Renal cortex interstitium (tissue), 15 donors: ENCODE measurements at places on chromosomes 12 and 14. TPM values are rescaled to one million over a fixed set of nuclear protein-coding genes. Genes with fewer than 3 reads are reported as not detected.

KRT6C gene
- polyA plus RNA-seq = not detected

SPIC gene
- polyA plus RNA-seq = not detected

DNA sequence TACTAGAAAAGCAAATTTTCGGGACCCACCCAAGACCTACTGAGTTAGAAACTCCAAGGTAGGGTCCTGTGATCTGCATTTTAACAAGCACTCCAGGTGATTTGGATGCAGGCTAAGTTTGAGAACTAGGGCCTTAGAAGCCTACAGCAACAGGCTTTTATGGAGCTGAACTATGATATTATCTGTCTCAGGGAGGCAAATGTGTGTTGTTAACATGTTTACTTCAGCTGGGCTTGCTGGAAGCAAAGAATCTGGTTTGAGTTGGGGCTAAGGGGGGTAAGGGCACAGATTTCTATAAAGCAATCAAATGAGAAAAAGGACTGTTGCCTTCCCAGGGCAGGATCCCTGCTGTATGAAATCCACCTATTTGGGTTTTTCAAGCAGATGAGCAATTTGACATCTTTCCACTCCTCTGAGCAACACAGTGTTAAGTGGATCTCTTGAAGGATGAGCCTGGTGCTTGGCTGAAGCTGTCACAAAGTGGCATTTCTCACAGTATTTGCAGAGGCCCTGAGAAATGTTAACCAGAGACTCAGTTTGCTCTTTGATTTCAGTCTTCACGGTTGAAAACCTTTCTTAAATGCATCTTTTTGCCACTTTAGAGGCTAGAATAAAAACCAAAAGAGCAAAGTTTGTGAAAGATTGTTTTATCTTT is 36.2 kb upstream of the SOCS2 start:
- no peak for DNase-seq

DNA sequence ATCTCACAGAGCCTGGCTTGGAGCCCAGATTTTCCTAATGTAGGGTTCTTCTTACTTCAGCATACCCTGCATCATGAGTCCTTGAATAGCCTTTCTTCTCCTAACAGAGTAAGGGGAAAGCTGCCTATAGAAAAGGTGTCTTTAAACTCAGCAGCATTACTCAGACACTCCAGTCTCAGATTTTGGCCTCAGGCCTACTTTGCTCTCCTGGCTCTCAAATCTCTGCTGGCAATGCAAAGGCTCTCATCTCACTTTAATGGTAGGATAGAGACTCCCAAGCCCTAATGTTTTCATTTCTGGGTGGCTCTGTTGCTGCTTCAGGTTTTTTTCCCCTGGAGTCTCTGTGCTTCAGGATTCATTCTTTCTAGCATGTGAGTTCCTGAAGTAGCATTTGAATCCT is 9.1 kb upstream of the NKX2-8 start:
- no peak for DNase-seq

GRCh38 chr12:121061831-121062230 is 22.8 kb upstream of the OASL start:
- DNase-seq = no peak

- DNase-seq = no peak
These were observed 170.2 kb downstream of the BCAT1 start for GRCh38 chr12:24778486-24779304.

- DNase-seq = no peak
These were observed 196.5 kb downstream of the NOVA1 start for GRCh38 chr14:26401179-26401968.

GRCh38 chr14:102949801-102950451 is 27.5 kb downstream of the AMN start:
- DNase-seq = no peak
